Activated CD8-positive, alpha-beta memory T cell treated with anti-CD3 and anti-CD28 coated beads, Interleukin-2, amount 10 ng/mL, durations not matched to agents 7 days and 5 days (primary cell): ENCODE measurements at places on chromosomes 13 and 19. TPM values are rescaled to one million over a fixed set of nuclear protein-coding genes. Genes with fewer than 3 reads are reported as not detected.

Gene CERS4
- total RNA-seq = 20.3 TPM

DNA sequence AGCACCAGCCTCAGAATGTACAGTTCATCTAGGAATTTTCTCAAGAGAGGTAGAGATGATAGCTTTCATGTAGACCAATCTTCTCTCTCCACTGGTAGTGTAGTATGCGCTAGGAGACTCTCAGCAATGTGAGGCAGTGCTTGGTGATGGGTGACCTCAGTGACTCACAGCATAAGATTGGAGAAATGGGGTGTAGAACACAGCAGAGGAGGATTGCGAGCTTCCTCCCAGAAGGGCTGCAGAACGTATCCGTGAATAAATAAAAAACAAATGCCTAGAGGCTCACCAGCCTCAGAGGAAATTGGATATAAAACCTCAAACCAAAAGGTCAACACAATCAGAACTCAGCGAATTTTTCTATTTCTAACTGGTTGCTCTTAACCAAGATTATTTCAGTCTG is 182.9 kb upstream of the RXFP2 start:
- H3K4me1 ChIP-seq = no peaks in the 10 kb centered on the region
- DNase-seq = no peak
- H3K36me3 ChIP-seq = no peaks in the 10 kb centered on the region
- H3K27me3 ChIP-seq = no peaks in the 10 kb centered on the region
- no peak overlapping the region for H3K27ac ChIP-seq

DNA sequence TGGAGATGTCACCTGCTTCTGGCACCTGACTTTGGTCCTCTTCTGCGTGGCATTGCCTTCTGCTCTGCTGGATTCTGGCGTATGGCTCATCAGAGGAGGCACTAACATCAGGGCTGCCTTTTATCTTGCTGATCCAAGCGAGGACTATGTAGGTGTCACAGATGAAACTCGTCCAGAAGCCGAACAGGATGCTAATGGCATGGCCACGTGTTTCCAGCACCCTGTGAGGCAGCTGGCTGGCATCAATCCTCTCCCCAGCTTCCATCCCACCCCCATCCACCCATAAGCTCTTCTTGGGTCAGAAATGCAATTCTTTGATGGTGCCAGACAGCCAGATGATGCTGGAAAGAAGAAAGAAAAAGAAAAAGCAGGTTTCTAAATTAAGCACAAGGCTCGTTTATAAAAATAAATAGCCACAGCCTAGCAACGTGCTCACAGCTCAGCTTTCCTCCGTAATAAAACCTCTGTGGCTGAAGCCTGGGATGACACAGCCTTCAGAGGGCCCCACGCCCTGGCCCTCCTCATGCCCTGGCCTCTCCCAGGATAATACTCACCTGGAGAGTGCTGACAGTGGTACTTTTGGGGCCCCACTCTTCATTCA is 212.9 kb upstream of the SERP2 start:
- H3K27me3 ChIP-seq = peaks cover 12% of the 10 kb centered on the region
- no peaks in the 10 kb centered on the region for H3K4me1 ChIP-seq
- no peak overlapping the region for H3K4me3 ChIP-seq
- DNase-seq = no peak

Gene ZNF726
- total RNA-seq = 14.2 TPM

Gene CADM4
- total RNA-seq = 0.12 TPM

DNA sequence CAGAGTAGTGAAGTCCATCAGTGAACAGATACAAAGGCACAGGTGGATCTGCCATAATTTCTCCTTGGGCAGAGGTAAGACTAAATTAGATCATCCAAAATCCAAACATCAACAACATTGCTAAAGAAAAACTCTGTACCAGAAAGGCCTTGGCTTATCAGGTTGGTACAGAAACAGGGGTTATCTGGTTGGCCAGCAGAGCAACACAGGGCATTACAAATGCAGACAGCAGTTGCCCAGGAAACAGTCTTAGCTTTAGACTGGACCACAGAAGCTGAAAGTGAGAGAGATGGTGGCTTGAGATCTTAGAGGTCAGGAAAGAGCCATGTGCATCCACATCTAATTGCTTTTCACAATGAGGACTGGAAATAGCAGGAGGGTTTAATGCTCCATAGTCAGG is 26.6 kb upstream of the DGKH start:
- no peak for DNase-seq
- H3K4me1 ChIP-seq = no peaks in the 10 kb centered on the region
- peaks cover 9% of the 10 kb centered on the region for H3K27me3 ChIP-seq
- no peaks in the 10 kb centered on the region for H3K36me3 ChIP-seq
- no peak overlapping the region for H3K4me3 ChIP-seq

DNA sequence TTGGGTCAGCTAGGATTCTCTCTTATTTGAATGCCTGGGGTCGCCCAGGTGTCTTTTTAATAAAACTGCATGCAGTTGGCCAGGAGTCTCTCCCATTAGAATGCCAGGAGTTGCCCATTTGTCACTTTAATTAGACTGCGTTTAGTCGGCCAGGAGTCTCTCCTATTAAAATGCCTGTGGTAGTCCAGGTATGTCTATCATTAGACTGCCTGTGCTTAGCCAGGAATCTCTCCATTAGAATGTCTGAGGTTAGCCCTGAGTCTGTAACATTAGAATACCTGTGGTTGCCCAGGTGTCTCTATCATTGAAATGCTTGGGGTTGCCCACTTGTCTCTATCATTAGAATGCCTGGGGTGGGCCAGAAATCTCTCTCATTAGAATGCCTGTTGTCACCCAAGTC is 1470.9 kb downstream of the UQCRFS1 start:
- H3K4me3 ChIP-seq = no peak overlapping the region
- H3K27ac ChIP-seq = no peak overlapping the region
- peaks cover 2% of the 10 kb centered on the region for H3K4me1 ChIP-seq
- H3K27me3 ChIP-seq = no peaks in the 10 kb centered on the region

Gene GEMIN7
- total RNA-seq = 34.4 TPM

DNA sequence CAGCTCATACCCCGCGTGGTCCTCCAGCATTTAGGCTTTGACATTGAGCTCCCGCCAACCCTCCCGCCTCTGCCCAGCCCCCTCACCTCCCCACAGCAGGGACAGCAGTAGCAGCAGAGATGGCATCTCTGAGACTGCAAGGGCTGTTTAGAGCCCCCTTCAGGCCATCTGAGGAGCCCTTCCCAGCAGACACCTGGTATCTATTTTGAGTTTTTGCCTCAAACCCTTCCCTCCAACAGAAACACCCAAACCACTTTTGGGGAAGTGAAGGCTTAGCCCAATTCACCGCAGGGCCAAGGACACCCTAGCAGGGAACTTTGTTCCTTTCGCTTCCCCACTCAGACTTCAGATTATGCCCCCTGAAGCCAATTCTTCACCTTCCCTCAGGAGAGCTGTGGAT is 6.3 kb upstream of the ZNF175 start:
- H3K4me1 ChIP-seq = peaks cover 3% of the 10 kb centered on the region
- peaks cover 40% of the 10 kb centered on the region for H3K27me3 ChIP-seq
- H3K4me3 ChIP-seq = no peak overlapping the region
- H3K27ac ChIP-seq = no peak overlapping the region
- H3K36me3 ChIP-seq = no peaks in the 10 kb centered on the region
- DNase-seq = no peak

DNA sequence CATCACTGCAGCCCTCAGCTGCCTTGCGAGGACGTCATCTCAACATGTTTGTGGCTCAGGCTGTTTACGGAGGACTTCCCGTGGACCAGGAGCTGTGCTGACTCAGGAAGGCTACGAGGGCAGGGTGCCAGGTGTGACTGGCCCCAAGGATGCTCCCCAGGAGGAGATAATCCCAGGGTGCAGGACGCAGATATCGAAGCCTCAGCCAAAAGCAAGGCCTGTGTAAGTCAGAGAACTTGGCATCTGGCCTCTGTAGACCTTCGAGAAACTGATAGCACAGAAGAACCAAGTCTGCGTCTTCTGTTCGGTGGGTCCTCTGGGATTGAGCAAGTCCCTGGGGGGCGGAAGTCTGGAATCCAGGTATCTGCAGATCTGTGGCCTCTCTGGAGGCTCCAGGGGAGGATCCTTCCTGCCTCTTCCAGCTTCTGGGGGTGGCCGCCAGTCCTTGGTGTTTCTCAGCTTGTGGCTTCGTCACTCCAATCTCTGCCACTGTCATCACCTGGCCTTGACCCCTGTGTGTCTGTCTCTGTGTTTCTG is 2.6 kb upstream of the DOHH start:
- no peak overlapping the region for H3K27ac ChIP-seq
- DNase-seq = no peak
- no peak overlapping the region for H3K4me3 ChIP-seq
- peaks cover 4% of the 10 kb centered on the region for H3K27me3 ChIP-seq
- H3K4me1 ChIP-seq = peaks cover 41% of the 10 kb centered on the region
- peaks cover 11% of the 10 kb centered on the region for H3K36me3 ChIP-seq
